Stimulated activated naive CD4-positive, alpha-beta T cell (primary cell): ENCODE measurements at places on chromosomes 6 and 20.

DNA sequence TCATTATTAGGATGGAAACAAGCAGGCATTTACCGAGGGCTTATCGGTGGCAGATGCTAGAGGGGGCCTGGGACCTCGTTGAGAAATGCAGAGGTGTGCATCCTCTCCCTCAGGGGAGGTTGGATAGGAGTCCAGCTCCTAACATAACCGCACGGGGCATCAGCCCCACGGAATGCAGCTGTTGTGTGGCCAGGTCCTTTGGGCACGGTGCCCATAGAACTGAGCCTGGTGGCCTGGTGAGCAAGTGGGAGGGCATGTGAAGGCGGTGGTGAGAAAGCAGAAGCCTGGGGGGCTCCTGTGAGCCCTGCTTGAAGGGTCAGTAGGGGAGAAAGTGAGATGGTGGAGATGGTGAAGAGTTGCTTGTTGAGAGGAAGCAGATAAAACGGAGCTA lies 143.7 kb downstream of the CDH26 start:
- DNase-seq: no peak

DNA sequence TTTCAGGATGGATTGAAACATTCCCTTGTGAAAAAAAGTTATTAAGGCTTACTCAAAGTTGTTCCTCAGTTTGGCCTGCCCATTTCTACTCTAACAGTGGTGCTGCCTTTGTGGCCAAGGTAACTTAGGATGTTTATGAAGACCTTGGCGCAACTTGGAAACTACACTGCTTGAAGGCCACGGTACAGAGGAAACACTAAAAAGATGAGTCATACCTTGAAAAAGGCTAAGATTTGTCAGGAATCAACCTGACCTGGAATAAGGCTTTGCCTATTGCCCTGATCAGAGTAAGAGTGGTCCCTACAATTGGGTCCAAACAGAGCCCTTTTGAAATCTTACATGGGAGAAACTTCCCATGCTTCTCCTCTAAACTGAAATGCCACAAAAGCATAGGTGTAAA lies 119.9 kb upstream of the MOCS1 start:
- DNase-seq: no peak

DNA sequence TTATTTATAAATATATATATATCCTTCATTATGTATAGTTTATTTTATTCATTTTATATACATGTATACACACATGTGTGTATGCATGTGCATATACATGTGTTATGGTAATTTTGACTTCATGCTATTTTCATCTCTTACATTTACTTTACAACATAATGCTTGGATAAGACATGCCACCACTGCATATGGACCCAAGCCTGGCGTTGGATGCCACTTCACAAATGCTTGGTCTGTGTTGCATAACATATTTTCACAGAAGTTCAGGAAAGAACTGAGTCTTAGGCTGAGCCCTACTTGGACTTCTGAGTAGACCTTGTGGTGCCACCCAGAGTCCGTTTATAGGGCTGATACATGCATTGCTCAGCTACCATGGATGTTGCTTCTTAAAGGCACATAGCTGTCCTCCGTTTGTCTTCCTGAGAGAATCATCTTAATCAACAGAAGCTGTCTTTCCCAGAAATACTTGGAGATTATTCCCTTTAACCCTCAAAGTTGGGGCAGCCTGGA lies 337.8 kb downstream of the BTBD3 start:
- DNase-seq: no peak

DNA sequence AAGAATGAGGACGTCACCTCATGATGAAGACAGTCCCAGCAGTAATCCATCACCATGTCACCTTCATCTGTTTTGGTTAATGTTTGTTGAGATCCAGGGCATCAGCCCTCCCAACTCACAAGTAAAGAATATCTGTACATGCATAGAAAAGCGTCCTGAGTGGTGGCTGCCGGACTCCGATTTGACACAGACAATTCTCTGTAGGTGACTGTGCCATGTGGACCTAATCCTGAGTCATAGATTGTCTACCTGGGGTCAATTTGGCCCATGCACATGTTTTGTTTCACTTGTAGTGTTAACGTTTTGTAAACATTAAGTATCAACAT lies 168.4 kb upstream of the UST start:
- no peak for DNase-seq

DNA sequence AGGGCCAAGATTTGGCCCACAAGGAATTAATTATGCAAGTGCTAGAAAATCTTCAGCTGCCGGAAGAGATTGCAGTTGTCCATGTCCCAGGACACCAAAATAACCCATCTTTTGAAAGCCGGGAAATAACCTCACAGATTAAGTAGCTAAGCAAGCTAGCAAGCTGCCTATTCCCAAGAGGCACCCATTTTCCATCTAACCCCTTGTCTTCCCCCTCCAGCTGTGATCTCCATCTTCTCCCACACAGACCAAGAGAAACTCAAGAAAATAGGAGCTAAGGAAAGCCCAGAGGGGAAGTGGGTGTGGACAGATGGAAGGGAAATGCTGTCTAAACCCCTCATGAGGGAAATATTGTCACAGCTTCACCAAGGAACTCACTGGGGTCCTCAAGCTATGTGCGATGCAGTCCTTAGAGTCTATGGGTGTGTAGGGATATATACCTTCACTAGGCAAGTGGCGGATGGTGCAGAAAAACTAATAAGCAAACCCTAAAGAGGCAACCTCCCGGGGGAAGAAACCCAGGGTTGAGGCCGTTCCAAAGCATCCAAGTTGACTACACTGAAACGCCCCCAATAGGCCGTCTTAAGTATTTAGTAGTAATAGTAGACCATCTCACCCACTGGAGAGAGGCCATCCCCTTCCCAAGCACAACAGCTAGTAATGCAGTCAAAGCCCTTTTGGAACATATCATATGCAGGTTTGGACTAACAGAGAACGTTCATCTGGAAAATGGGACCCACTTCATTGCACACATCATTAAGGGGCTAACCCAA lies 64.3 kb upstream of the PRSS16 start:
- no peak for DNase-seq

GRCh38 chr20:6100246-6100645 lies 22.6 kb downstream of the FERMT1 start:
- DNase-seq: no peak

DNA sequence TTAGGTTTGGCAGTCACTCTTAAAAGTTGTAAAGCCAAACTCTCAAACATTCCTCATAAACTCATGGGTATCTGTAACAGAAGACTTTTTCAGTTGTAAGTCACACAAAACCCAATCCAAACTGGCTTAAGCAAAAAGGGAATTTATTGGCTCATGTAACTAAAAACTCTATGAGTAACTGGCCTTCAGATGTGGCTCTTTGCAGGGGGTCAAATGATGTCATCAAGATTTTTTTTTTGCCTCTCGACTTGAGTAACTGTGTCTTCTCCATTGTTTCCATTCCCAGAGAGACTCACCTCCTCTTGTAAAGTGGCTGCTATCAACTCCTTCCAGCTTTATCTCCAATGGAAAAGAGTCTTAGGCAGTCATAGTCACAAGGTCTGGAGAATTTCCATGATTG lies 645.0 kb downstream of the DHX35 start:
- no peak for DNase-seq

DNA sequence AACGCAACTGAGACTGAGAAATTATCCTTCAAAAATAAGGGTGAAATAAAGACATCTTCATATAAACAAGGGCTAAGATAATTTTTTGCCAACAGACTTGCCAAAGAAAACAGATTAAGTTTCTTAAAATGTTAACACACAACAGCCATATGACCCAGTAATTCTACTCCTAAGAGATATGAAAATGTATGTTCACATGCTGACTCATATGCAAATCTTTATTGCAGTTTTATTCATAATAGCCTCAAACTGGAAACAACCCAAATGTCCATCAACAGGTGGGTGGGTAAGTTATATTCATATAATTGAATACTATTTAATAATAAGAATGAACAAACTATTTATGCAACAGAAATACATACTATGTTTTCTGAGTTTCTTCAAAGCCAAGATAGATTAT lies 140.1 kb downstream of the REV3L start:
- DNase-seq: no peak

- no peak for DNase-seq
Observed at GRCh38 chr6:170184316-170184715, 106.6 kb downstream of the DLL1 start.

DNA sequence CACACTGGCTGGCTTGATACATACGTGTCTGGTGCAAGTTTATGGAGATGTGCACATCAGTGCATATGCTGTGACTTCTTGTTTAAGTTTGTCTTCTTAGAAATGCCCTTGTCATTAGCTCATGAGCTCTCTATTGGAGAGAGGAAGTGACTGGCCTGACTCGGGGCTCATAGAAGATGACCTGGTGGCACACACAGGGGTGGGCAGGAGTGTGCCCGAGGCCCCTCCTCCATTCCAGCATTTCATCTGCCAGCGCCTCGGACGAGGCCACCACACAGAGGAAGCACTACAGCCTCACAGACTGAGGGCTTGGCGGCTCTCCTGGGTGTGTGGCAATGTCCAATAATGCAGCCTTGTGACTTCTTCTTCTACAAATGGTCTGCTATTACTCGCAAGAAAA lies 109.7 kb downstream of the FAM120B start:
- DNase-seq: no peak

GRCh38 chr6:219019-219570 lies 73.2 kb upstream of the DUSP22 start:
- no peak for DNase-seq

GRCh38 chr20:38870733-38871559 lies 55.3 kb upstream of the FAM83D start:
- no peak for DNase-seq

- DNase-seq: no peak
Observed at GRCh38 chr20:43681991-43682410, 15.1 kb downstream of the MYBL2 start.

GRCh38 chr6:148535976-148536375 lies 193.3 kb downstream of the SASH1 start:
- no peak for DNase-seq

GRCh38 chr20:25017257-25017803 lies 24.8 kb upstream of the APMAP start:
- no peak for DNase-seq

DNA sequence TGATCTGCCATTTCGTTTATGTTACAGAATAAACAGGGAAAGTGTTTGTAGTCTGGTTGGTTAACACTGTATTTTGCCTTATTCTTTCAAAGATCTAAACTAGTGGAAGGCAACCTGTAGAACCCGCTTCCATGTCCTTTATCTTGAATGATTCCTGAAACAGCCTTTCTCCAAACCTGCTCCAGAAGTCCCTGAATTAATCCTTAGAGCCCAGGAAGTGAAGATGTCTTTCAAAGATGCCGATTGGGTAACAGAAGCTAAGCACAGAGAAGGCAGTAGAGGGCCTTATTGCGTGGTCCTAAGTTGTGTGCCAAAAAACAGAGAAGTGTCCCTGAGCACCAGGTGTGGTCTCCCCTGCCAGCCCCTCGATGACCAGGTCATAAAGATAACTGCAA lies 19.2 kb upstream of the ZSCAN16 start:
- no peak for DNase-seq

- no peak for DNase-seq
Observed at GRCh38 chr20:46113113-46113470, 5.0 kb upstream of the CD40 start.

DNA sequence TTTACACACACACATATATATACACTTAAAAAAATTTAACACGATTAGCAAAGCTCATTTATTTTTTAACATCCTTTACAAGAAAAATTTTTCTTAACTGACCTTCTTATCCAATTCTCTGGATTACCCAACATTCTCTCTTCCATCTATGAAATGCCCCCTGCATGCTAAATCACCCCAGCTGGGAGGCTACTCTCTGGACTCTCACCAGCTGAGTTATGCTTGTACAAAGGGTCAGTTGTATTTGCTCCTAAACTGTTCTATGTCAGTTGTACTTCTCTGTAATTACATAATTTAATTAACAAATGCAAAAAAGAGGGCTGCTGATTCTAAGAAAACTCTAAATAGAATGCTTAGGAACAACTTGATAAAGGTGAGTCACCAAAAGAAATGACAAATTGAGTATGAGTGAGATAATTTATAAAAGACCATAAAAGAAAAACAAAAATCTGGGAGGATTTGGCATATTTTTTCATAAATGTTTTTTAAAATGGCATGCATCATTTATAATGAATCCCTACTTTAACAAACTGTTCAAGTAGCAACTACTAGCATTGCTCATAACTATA lies 120.5 kb downstream of the KIF13A start:
- no peak for DNase-seq

- DNase-seq: no peak
Observed at GRCh38 chr6:89745716-89746115, 73.9 kb downstream of the MDN1 start.

DNA sequence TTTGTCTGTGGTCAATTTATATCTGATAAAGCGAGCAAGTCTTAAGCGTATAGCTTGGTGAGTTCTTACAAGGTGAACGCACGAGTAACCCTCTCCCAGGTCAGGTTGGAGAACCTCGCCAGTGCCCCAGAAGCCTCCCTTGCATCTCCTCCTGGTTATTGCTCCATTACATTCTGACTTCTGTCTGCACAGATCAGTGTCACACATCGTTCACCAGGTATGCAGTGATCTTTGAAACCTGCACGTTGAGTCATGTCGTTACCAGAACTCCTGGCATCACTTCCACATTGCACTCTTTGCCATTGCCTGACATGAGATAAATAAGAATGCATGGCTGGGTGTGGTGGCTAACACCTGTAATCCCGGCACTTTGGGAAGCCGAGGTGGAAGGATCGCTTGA lies 44.2 kb downstream of the AKAP12 start:
- DNase-seq: no peak

GRCh38 chr6:15593798-15594197 lies 69.0 kb downstream of the DTNBP1 start:
- DNase-seq: no peak

DNA sequence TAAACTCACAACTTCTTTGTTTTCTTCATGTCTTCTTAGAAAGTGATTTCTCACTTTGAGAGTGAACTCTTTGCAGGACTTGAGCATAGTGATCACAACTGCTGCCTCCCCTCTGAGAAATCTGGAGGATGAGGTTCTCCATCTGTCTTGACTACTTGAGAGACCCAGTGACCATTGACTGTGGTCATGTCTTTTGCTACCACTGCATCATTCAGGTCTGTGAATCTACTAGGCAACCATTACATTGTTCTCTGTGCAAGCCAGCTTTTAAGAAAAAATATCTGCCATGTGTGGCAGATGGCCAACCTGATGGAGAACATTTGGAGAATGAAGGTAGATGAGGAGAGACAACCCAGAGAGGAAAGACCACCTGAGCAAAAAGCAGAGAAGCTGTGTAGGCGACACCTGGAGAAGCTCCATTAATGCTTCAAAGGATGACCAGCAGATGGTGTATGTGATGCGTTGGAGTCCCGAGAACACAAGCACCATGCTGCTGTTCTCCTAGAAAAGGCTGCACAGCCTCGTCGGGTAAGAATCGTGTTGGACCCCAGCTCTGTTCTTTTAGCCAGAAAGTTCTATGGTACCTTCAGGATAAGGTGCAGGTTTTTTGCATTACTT lies 25.1 kb upstream of the TRIM26 start:
- no peak for DNase-seq

- no peak for DNase-seq
Observed at GRCh38 chr6:30931969-30932645, at the start of gene SFTA2. SFTA2 (minus strand) TSS chr6:30932170; CDS start chr6:30932096, 74 bp downstream.
